ENCODE measurements at places on chromosomes 11 and 22.
A peak's percentile ranks its signal among the peaks of the same experiment; 100 is the strongest.

DNA sequence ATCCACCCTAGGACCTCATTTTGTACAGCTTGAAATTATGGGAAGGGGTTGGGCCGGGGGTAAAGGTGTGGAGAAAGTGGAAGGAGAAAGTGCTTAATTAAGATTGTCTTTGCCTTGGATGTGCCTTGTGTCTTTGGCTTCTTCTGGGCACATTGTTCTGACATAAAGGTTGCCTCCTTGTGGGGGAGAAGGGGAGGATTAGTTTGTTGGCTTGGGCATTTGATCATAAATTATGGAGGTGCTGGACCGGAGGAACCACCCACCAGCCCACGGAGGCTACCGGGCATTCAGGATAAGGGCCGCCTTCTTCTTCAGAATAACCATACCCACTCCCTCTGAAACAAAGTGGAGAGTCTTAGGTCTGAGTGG, 1.3 kb downstream of the PAFAH1B2 start:
- DNase-seq: no peak

DNA sequence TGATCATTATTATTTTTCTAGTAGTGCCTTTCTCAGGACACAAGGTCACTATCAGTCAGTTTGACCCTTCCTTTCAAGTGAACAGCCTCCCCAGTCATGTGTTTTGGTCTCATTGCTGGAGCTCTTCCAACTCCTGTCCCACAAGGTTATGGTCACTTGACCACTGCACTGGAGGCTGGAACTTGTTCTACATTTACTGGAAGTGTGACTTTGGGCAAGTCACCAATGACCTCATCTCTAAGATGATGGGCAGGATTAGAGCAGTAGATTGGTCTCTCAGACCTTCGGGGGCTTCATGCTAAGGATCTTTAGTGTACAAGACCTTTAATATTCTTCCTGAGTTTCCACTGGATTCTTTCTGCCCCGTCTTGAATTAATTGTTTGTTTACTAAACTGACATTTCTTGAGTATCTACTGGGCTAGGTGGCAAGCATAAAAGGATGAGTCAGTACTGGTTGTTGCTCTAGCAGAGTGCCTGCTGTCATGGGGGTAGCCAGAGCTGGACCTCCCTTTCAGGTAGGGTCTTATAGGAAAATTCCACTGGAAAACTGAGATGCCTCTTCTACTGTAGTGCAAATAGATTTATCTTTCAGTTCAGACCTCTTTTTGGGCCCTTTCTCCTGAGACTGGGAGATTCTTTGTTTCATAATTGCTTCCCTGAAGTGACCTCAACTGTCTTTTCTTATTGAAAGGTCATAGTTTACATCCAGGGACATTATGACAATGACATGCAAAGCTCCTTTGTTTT, 106.8 kb downstream of the GRAMD1B start:
- DNase-seq: no peak

DNA sequence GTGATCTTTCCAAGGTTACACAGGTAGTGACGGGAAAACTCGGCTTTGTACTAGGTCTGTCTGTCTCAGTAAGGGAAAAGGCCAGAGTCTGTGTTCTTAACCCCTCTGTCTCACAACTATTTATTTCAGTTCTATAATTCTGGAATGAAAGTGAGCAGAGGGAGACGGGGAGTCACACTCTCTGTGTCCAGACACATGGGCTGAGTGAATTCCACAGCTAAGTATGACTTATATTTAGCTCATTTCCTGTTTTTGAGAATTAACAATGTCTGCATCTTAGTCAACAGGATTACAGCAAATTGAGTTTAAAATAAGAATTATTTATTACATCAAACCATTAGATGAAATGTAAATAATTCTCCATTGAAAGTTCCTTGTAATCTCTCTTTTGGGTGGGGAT, 62.5 kb upstream of the OR4B1 start:
- DNase-seq: no peak

GRCh38 chr11:94469416-94469815, 24.2 kb downstream of the MRE11 start:
- no peak for DNase-seq

DNA sequence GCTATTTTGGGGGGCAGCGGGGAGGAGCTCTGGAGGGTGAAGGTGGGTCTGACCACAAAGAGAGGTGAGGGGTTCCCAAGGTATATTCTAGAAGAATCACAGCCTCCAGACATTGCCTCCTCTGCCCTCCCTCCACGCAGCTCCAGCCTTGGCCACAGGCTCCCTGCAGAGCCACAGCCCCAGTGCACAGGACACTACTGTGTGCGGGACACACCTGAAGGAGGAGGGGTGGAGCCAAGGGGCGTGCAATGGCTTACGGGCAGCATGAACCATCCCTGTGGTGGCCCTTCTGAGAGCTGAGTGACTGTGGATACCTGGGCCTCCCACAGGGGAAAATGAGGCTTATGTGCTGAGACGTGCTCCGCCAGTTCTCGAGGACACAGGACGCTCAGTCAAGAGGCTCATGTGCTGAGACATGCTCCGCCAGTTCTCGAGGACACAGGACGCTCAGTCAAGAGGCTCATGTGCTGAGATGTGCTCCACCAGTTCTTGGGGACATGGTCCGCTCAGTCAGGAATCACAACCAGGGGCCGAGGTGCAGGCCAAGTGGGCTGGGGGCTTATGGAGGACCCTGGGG, 417.3 kb downstream of the SHANK2 start:
- DNase-seq: peak; percentile 18

- DNase-seq: no peak
These were observed 1.8 kb upstream of the FIBIN start for GRCh38 chr11:26992031-26992541.

- peak; percentile 59 for DNase-seq
These were observed 12.6 kb upstream of the COX8A start for GRCh38 chr11:63961608-63962412.

DNA sequence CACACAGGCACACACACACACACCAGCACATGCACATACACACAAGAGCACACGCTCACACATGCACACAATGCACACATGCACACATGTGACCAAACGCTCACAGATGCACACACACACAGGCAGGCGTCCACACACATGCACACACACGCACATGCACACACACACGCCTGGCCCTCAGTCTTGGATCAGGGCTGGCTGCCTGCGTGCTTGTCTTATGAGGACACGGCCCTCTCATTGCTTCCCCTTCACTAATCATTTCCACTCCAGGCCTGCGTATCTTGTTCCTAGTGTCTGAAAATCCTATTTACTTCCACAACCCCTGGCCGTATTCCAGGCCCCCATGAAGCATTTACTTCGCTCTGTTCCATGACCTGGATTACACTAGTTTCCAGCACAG, 740.5 kb downstream of the BRD1 start:
- no peak for DNase-seq

GRCh38 chr11:42003801-42004200, 544.3 kb upstream of the LRRC4C start:
- DNase-seq: no peak

DNA sequence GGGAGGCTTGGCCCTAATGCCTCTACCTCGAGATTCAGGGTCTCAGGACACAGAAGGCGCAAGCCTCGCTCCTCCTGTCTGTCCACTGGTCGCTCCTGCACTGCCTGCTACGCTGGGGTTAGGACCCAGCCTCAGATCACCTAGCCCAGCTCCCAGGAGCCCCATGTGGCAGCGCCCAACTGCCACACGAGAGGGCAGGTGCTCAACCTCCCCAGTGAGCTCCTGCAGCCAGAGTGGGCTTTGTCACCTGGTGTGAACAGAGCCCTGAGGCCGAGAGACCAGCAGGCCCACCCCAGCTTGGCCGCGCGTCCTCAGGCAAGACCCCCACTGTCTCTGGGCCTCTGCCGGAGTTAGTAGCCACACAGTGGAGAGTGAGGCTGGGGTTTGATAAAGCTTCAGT, 21.7 kb upstream of the PPARA start:
- no peak for DNase-seq

- no peak for DNase-seq
These were observed 21.2 kb downstream of the A4GALT start for GRCh38 chr22:42699281-42699975.

DNA sequence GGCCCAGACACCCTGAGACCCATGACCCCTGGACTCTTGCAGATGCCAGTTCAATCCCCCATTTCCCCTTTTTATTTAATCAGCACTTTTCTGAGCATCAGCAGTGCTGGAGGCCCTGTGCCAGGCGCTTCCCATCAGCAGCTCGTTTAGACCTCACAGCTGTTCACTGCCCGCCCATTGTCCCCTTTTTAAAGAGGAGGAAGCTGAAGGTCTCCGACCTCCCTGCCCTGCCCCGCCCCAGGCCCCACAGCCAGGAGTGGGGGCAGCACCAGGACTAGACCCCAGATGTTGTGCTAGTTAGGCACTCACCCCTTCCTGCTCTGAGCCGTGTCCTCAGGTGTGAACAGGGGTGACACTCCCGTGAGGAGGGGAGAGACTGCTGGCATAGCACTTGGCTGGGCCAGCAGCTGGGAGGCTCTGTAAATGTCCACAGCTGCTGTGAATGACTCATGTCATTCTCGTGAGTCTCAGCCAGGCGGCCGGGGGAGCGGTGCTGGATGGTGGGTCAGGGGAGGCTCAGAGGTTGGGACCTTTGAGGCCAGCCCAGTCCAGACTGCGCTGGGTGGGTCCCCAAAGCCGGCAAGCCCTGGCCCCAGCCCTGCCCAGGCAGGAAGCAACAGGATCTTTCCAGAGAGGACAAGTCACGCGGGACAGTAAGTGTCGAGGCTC, 19.9 kb downstream of the EMID1 start:
- DNase-seq: no peak

GRCh38 chr11:17703951-17704350, 15.4 kb upstream of the MYOD1 start:
- DNase-seq: no peak

- no peak for DNase-seq
These were observed 7.7 kb downstream of the H19 start for GRCh38 chr11:1989953-1990352.

- DNase-seq: no peak
These were observed 1293.0 kb upstream of the TENM4 start for GRCh38 chr11:80733790-80734189.

DNA sequence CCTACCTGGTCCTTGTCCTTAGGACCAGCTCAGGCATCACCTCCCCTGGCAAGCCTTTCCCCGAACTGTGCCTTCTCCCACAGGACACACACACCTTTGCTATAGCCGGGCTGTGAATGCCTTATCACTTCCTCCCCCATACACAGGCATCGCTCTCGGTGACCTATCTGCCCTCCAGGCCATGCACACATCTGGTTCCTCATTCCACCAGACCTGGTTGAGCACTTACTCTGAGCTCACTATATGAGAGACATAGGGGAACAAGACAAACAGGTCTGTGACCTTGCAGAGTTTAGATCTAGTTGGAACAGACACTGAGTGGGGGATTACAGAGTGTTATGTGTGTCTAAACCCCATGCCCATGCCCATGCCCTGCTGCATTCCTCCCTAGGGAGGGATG, 3.1 kb upstream of the BCR start:
- DNase-seq: no peak

- DNase-seq: no peak
These were observed 1.1 kb downstream of the GATD1 start for GRCh38 chr11:776263-776560.

- DNase-seq: no peak
These were observed 106.6 kb downstream of the USP35 start for GRCh38 chr11:78295347-78295746.

Measured in NCI-H187 treated with DMSO at 0.1 percent for 48 hours (cell line).